ENCODE measurements at places on chromosomes 2 and 18.
A peak's percentile ranks its signal among the peaks of the same experiment; 100 is the strongest.

DNA sequence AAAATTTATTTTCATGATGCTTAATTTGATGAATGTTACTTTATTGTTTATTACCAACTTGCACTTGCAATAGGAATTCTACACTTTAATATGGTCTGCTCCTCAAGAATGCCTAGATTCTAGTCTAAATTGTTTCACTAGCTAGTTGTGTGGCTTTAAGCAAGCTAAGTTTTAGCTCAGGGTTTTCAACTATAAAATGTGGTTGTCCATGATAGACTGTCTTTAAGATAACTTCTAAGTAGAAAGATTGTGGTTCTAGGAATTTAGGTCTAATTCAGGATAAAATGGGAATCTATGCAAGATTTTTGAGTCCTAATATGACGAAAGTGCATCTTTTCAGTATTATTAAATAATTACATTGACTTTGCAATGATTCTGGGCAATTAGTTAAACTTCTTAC lies 294.0 kb downstream of the PLCL1 start:
- DNase-seq = no peak

GRCh38 chr2:232026910-232027309 lies 65.4 kb downstream of the DIS3L2 start:
- DNase-seq = no peak

- DNase-seq = no peak
Observed at GRCh38 chr2:47072018-47072691, 83.0 kb downstream of the STPG4 start.

GRCh38 chr2:18610090-18610489 lies 20.7 kb upstream of the NT5C1B start:
- DNase-seq = no peak

DNA sequence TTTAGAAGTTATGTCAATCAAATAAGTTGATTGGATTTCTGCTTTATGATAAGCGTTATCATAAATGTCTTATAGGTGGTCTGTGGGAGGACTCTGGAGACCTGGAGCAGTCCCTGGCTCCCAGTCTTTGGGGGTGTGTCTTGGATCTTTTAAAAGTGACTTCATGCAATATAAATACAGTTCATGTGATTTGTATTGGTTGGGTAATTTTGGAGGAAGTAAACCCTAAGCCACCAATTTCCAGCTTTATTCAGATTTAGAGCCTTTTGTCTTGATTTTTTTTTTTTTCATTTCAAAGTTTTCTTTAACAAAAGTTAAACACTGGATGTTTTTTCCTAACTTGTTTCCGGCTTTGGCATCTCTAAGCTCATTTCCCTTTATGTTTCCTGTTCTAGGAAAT lies 68.8 kb downstream of the MAP4K4 start:
- DNase-seq = no peak

- no peak for DNase-seq
Observed at GRCh38 chr2:69177785-69178636, 165.0 kb downstream of the ANTXR1 start.

GRCh38 chr2:47008381-47009252 lies 93.0 kb upstream of the MCFD2 start:
- peak; percentile 78 for DNase-seq

DNA sequence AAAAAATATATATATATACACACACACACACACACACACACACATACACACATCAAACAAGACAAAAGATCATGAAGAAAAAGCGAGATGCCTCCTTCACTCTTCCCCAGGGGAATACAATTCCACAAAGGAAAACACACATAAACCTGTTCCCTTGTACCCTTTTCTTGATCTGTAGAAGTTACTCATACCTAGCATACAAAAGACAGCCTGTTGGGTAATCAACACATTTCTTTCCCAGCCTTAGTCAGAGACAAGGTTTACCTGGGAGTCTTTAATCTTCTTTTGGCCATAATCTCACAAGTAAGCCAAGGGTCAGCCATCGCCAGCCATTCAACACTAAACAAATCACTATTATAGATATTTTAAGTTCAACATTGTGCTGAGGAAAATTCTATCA lies 407.0 kb downstream of the SUCLG1 start:
- DNase-seq = no peak

- no peak for DNase-seq
Observed at GRCh38 chr2:157782057-157782845, 93.9 kb downstream of the ACVR1 start.

GRCh38 chr18:10025711-10026670 lies 112.2 kb downstream of the VAPA start:
- DNase-seq = no peak

DNA sequence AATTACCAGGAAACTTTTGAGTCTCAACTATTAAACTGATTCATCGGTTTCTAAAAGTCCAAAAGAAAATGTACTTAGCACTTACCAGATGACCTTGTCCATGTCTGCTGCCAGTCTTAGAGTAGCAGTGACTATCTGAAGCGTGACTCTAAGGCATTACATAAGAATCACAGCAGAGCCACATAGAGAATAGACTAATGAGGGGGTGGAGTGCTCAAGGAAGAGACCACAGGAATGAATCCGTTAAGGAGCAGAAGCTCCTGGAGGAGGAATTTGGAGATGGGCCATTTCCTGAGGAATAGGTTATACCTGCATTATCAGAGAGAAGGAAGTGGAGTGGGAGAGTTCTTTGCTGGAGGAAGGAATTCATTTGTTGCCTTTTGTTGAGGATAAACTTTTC lies 116.0 kb downstream of the MAP3K20 start:
- no peak for DNase-seq

- DNase-seq = no peak
Observed at GRCh38 chr2:131033786-131034121, 59.5 kb downstream of the FAM168B start.

DNA sequence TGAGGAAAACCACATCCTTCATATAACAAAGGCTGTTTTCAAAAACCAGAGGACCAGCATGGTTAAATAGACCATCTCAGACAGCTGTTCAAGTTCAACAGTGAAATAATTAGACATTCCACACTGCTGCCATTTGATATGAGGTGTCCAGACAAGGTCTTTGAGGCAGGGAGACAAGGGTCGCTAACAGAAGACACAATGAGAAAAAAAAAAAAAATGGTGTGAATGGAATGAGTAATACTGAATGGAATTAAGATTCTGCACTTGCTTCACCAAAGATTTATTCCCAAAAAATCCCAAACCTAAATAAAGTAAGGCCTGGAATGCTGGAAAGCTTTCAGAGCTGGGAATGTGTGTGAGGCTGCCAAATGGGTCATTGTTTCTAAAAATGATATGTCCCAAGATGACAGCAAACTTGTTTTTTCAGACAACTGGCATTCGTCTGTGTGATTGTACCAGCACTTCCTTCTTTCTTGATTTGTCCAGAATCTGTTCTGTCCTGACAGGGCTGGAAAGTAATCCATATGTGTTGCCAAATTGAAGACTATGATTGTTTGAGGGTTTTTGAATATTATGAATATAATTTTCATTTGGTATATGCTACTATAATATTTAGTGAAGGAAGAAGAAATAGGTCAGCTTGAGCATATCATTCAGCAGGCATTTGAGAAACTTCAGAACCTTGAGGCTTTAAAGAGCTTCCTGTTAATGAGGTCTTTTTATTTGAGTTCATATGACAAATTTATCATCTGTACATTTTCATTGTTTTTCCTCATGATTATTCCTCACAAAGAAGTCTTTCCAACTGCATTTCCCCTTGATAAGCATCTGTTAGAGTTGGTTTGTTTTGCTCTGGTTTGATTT lies 85.2 kb upstream of the ITGA4 start:
- no peak for DNase-seq
